ENCODE measurements at places on chromosomes 11 and 22.

- no peak for DNase-seq
Observed at GRCh38 chr22:36797374-36797773, 19.5 kb downstream of the PVALB start.

- no peak for DNase-seq
Observed at GRCh38 chr11:75277211-75277805, 36.7 kb downstream of the TPBGL start.

DNA sequence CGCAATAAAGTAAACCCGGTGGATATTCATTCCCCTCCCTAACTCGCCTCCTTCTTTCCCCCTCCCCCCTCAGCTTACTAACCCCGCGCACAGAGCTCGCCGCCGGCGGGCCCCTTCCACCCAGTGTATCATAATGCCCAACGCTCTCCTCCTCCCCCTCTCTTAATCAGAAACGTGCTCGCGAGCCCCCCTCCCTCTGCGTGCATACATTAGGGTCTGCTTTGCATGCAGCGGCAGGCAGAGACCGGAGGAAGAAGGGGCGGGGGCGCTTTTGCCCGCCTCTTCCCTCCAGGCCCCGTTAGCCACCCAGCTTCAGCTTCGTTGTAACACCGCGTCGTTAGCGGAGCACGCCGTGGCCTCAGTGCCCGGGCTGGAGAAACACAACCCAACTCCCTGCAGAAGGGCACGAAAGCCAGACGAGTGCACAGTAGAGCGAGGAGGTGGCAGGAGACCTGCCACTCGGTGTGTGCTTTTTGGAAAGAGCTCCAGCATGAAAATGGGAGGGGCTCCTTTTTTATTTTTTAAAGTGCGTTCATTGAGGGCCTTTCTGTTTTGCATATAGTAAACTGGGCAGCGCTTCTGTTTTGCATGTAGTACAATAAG is 901 bp upstream of the KMT2A start:
- no peak for DNase-seq

- DNase-seq: no peak
Observed at GRCh38 chr11:44138286-44138685, 42.8 kb downstream of the EXT2 start.

DNA sequence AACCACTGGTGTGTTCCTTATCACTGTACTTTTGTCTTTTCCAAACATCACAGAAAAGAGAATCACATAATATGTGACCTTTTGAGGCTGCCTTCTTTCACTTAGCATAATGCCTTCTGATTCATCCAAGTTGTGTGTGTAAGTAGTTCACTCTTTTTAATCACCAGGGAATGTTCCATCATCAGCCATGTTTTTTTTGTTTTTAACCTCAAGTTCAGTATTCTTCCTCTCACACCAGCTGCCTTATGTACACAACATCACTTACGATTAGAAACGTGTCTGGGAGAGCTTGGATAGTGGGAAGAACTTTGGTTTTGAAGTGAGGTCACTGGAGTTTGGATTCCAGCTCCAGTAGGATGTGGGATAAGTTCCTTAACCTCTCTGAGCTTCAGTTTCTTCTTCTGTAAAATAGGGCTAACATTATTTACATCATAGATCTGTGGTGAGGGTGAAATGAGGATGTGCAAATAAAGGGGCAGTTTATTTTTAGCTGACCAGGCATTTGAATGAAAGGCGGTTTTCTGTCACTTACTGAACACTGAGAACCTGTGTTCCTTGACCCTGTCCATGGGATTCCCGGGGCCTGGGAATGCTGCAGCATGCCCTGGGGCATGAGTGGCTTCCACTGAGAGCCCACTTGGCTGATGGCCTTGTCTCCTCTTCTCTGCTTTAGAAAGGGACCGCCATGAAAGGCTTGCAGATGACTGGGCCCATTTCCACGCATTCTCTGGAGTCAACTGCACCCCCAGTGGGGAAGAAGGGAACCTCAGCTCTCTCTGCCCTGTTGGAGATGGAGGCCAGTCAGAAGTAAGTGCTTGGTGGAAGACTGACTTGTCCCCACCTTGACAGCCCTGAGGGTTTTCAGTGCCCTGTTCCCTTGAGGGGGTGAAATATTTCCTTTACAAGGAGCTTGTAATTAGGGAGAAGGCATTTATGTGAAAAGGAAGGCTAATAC is 92.6 kb downstream of the DEPDC5 start:
- DNase-seq: peak; percentile 10

GRCh38 chr11:2434008-2434407 is 10.3 kb downstream of the TRPM5 start:
- DNase-seq: no peak

DNA sequence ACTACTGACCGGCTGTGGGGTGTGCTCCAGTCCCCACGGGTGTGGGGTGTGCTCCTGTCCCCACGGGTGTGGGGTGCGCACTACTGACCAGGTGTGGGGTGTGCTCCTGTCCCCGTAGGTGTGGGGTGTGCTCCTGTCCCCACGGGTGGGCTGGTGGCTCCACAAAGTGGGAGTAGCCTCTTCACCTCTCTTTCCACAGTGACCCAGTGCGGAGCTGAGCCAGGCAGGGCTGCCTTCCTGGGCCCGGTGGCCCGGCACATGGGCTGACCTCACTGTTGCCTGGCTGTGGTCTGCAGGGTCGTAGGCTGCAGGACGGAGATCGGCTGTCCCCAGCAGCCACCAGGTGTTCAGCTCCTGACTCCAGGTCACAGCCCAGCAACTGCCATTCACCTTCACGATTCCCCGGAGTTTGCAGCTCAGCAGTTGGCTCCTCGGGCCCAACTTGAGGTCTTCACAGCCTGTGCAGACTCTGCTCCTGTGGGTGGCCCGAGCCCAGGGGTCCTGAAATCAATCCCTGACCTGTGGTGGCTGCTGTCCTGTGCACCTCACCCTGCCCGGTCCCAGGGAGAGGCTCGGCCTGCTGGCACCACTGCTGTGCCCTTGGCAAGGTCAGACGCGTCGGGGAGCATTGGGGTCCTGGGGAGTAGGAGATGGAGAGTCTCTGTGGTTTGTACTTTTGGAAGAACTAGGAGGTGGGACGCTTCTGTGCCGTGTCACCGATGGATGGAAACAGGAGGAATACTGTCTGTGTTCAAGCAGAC is 414.3 kb downstream of the TBC1D22A start:
- DNase-seq: no peak

DNA sequence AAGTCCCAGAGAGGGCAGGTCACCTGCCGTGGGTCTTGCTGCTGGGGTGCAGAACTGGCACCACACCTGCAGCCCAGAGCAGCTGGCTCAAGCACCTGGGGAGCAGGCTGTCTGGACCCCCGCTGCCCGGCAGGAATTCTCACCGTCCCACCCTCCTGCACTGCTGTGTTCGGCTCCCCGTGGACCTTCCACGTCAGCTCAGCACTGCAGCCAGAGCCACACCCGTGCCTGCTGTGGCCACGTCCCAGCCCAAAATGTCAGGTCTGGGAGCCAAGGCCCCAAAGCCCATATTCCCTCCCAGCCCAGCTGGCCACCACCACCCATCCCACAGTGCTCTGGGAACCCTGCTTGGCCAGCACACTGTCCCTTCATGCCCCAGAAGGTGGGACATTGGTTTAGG is 28.0 kb upstream of the MYRF start:
- DNase-seq: no peak

DNA sequence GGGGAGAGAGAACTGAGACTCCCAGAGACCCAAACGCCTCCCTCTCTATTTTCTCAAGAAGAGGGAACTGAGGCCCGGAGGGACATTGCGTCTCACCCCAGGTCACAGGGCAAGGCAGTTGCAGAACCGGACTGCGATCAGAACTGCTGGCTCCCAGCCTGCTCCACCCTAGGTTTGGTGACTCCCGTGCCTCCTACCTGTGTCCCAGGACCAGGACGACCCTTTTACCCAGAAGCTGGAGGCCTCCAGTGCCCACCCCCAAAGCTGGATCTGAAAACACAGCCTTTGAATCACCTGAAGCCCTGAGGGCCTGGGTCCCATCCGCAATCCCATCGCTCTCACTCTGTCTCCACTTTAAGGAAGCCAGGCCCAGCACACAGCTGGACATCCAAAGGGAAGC is 1.4 kb downstream of the GSTT4 start:
- no peak for DNase-seq

DNA sequence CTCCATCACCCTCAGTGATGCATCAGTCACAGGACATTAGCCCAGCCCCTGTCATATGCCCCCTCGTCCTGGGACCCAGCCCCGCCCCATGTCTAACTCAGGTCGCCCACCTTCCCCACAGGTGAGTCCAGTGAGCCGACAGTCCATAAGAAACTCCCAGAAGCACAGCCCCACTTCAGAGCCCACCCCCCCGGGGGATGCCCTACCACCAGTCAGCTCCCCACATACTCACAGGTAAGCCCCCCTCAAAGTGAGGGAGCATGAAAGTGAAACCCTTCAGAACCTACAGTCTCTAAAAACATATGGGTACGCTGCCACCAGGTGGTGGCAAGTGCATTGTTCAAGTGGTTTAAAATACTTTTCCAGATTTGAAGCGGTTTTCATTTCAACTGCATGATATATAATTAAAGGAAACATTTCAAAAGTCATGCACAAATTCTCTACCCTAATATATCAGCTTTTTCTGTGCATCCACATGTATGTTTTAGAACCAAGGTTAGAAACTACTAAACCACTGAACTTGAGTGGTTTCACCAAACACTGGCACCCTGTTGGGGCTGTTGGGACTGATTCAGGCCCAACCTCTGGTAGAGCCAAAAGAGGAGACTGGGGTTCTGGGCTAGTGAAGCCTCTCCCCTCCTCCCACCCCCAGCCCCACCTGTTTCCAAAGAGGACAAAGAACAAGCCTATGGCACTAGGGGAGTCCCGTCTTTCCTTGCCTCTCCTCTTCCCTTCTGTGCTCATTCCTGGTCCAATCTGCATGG is 17.3 kb downstream of the EPS8L2 start:
- DNase-seq: peak; percentile 60

DNA sequence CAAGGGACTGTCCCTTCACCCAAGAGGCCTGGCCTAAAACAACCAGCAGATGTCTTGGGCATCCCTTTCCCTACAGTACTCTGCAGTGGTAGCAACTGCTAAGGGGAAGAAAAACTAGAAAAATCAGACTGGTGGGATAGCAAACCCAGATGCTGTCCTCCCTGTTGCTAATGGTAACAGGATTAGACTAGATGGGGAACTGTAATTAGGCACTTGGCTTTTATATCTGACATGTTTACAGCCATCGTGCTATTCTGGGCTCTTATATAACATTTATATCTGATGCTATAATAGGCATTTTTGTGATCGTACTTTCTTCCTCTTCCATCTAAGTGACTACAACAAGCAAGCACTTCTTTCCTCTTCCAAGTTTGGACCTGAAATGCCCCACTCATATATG is 316.7 kb downstream of the DLG2 start:
- DNase-seq: no peak

DNA sequence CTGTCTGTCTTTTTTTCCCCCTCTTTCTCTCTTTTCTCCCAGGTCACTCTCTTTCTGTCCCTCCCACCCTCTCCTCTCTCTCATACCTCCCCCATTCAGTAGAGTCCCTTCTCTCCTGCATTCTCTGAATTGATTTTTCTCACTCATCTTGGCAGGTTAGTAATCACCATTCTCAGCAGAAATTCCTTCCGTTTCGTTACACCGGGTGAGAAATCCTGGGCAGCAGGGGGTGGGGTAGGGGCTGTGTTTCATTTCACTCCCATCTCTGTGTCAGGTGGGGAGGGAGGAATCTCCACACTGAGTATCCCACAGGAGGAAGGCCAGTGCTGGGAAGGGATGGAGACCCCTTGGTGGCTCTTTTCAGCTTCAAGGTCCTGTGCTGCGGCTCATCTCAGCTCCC is 253.5 kb downstream of the MIAT start:
- no peak for DNase-seq

DNA sequence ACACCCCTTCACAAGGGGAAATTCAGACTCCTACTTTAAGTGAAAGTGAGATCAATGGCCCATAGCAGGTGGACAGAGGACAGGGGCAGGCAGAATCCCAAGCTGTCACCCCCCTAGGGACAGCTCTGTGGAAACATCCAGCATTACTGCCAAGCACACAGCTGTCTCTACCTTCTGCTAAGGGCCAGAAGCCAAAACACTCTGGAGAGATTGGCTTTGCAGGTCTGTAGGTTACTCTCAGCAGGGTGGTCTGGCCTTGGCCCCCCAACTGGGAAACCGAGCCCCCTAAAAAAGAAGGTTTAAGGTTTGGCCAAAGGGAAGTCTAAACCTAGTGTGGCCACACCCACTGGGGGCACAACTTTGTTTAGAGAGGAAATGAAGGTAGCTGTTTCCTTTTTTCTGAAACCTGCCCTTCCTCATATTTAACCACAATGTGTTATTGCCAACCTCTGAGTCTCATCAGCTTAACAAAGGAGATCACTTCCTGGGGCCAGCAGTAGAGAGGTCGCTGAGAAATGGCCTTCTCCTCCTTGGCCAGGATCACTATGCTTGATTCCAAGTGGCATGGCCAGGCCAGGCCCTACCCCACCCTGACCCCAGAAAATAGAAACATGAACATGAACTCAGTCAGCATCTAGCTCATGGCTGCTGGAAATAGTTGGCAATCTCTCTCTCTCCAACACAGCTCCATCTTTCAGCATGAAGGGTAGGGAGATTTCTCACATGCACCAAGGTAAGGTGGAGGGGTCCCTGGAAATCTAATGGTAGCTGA is 25.9 kb upstream of the SCARF2 start:
- no peak for DNase-seq

GRCh38 chr22:33923033-33923432 is 2.8 kb upstream of the LARGE1 start:
- no peak for DNase-seq

DNA sequence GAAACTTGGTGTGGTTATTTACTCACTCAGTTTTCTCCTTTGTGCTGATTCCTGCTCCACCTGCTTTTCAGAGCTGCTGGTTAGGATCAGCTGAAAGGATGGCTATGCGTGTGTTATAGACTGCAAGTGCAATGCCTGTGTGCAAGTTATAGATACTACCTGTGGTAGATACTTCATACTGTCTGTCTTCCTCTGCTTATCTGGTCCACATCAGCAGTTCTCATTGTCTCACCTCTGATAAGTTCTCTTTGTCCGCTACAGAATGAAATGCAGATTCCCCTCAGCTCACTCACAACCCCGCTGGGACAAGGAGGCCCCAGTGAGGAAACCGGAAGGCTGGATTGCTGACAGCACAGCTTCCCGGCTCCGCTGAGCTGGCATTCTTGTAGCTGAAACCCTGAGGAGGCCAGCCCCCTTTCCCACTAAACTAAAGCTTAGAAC is 37.5 kb upstream of the LYVE1 start:
- DNase-seq: peak; percentile 41

DNA sequence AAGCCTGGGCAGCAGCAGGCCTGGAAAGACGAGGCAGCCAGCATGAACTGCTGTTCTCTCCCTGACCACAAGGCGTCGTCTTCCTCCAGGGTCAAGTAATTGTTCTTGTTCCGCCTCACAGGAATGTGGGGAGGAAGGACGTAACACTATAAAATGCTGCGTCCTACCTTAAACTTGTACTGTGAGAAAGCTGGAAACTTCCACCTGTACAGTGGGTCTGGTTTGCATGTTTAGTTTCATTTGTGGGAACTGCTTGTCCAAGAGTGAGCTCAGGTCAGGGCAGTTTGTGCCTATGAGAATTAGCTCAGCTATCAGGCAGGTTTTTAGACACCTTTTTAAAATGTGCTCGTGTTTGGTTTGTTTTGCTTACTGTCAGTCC is 55.2 kb downstream of the PANX1 start:
- peak; percentile 75 for DNase-seq

Measured in MCF 10A (cell line).